ENCODE measurements at places on chromosomes 5 and 9.

GRCh38 chr9:4011054-4011453 lies 288.8 kb downstream of the GLIS3 start:
- no peak for DNase-seq

GRCh38 chr5:38078161-38078560 lies 180.2 kb upstream of the EGFLAM start:
- DNase-seq, result no peak

DNA sequence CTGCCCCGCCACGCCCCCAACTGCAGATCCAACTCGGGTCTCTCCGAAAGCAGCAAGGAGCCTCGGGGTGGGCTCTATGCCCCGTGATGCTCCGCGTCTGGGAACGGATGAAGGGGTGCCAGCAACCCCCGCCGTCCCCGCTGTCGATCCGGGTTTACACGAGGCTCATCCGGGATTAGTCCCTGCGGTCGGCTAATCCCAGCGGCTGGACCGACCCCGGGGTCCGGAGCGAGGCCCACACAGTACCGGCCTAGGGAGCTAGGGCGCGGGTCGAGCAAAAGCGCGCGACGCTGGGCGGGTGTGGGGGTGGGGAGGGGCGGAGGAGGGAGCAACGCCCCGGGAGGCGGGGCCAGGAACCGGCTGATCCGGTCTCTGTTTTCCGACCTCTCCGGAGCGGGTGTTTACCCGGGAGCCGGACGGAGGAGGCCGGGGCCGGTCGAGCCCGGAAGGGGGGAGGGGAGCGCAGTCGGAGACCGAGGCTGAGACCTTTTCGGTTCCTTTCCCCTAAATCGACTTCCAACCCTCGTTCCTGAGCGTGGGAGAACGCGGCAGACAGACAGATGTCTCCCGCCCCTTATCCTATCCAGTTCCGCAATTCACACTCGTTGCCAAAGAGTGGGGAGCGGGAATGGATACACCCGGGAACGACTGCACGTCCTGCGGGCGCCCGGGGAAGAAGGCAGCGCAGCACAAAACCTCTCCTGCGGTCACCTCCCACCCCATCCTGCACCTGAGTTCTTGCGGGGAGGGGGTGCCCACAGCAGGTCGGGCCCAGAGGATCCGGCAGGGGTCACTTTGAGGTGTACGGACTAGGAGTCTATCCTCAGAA lies 28.6 kb downstream of the PCDH1 start:
- no peak for DNase-seq

DNA sequence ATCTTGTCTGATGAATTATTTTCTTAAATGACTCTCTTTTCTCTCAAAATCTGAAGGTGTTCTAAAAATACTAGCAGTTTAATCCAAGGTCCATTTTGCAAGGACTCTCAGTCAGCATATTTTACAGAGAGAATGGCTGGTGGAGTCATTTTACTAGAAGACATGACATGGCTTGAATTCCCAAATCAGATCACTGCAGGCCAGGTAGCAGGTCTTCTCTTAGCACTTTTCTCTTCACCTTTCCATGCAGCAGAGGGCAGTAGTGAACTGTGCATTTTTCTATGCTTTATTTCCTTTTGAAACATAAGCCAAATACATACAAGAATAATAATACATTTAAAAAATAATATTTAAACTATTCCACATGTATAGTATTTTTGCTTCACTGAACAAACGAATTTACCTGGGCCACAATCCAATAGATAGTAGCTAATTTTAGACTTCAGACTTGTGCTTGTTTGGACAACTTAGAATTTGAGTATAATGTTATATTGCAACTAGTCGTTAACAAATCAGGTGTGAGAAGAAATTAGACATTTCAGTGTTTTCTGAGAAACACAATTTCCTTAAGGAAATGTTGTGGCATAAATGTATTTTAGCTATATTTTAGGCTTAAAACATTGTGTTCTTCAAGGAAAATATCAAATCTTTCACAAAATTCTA lies 289.4 kb upstream of the DAB2 start:
- DNase-seq, result no peak

DNA sequence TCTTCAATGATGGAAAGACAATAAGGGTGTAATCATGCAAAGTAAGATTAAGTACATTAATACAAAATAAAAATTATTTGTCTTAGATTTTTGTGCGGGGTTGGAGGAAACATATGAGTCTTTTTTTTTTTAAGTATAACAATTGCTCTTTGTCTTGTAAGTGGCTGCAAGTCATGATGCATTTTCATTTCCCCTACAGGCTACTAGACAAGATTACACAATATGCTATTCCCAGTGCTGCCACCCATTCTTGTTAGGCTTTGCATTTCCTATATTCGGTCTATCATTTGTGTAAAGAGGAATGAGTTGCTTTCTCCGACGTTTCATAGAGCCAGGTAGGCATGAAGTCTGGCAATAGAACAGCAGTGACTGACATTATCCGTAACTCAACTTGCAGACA lies 294.2 kb upstream of the CYLC2 start:
- DNase-seq, result no peak

DNA sequence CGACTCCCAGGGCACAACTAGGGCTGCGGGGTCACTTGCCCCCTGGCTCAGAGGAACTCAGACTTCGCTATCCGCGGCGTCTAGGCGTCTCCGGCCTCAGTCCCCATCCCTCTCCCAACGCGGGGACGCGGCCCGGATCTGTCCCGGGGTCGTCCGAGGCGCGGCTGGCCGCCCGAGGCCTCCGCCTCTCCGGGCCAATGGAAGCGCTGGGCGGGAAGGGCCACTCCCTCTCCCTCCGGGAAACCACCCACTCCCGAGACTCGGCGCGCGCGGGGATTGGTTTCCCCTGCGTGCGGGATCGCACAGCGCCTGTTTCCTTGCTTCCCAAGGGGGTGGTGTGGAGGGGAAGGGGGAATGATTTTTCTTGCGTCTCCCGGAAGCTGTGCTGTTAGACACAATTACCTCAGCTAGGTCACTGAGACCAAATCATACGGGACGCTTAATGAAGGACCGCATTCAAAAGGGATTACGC lies 38.3 kb downstream of the NR2F1 start:
- no peak for DNase-seq

GRCh38 chr5:21701317-21701716 lies 1151.8 kb downstream of the CDH12 start:
- no peak for DNase-seq

DNA sequence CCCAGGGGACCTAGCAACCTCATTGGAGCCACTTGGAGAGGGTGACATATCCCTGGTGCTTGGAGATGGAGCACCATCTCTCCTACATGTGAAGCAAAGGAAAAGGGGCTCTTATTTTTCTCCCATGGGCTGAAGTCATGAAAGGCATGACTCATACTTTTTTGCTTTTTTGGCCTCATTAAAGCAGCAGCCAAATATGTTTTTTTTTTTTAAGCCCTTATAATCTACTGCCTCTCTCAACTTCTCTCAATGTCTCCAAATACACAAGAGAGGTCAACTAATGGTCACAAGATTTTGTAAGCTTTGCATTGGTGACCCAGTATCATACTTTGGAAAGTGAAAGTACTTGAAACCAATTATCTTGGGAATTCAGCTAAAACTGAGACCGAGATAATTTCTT lies 1.6 kb upstream of the CFAP90 start:
- no peak for DNase-seq

- no peak for DNase-seq
Measured at GRCh38 chr9:20356403-20357036, 265.8 kb downstream of the MLLT3 start.

DNA sequence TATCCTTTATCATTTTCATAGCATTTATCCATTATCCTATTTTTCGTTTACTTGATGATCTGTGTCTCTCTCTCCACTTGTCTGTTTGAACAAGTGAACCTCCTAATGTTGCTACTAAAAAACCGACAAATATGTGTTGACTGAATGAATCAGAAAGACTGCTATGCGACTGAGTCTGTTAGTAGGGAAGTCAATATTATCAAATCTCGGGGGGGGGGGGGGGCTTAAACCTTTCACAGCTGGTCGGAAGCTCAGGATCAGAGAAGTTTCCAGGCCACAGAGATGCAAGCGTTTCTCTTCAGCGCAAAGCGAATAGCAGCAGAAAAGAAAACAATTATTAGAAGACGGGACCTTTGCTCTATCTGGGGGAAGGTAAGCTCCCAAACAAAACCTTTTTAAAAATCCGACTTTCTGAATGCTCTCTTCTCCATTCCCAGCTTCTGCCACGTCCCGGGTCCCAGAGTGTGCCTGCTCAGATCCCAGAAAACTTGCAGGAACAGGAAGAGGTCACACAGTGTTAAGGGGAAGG lies 412 bp downstream of the RIOK2 start:
- DNase-seq, result no peak

DNA sequence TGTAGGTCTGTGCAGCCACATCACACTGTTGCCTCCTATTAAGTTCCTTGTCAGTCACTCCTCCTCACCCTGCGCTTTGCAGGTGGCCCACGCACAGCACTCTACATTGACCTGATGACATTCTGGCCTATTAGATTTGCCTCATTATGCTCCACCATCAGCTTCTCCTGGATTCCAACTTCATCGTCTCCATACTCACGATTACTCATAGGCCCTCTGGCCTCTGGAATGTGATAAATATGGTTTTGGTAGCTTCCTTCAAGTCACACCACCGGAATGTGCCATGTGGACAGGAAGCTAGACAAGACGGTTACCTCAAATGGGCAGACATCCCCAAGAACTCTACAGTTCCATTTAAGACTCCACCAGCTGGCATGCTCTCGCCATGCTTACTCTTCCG lies 158.0 kb upstream of the LHFPL2 start:
- no peak for DNase-seq

DNA sequence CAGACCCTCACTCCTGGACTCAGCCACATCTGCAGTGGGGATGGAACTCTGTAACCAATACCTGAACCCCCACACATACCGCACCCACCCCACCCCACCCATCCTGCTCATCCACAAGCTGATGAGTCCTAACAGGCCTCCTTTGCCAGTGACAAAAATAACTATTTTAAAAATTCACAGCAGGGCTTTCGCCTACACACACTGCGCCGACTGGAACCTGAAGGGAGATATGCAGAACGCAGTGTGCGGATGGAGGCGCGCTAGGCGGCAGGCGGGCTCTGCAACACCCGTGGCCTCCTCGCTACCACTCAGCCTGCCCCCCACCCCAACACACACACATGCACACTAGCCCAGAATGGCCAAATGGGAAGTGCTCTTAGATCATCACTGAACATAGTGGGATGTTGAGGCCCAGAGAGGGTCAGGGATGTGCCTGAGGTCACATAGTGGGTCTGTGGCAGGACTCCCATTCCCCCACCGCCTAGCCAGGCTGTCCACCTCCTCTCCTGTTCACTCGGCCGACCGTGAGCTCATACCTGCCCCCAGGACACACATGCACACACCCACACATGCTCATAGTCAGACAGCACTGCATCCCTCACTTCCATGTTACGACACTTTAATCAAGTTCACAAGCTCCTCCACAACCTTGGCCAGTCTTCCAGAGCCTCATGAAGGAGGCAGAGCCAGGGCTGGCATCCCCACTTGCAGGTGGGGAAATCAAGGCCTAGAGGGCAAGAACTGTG lies 6.3 kb upstream of the CAMK2A start:
- DNase-seq, result no peak

GRCh38 chr5:39698838-39699560 lies 274.2 kb upstream of the DAB2 start:
- no peak for DNase-seq

- DNase-seq, result no peak
Measured at GRCh38 chr5:124104344-124104743, 592.4 kb downstream of the CSNK1G3 start.

- DNase-seq, result no peak
Measured at GRCh38 chr5:98514215-98514614, 259.2 kb upstream of the RGMB start.

GRCh38 chr5:14204011-14204670 lies 61.0 kb downstream of the TRIO start:
- no peak for DNase-seq

- no peak for DNase-seq
Measured at GRCh38 chr5:150660108-150660831, 781 bp upstream of the MYOZ3 start.

- DNase-seq, result no peak
Measured at GRCh38 chr9:134317790-134318414, 8.4 kb upstream of the RXRA start.

- no peak for DNase-seq
Measured at GRCh38 chr5:154768207-154768606, 13.0 kb downstream of the LARP1 start.

DNA sequence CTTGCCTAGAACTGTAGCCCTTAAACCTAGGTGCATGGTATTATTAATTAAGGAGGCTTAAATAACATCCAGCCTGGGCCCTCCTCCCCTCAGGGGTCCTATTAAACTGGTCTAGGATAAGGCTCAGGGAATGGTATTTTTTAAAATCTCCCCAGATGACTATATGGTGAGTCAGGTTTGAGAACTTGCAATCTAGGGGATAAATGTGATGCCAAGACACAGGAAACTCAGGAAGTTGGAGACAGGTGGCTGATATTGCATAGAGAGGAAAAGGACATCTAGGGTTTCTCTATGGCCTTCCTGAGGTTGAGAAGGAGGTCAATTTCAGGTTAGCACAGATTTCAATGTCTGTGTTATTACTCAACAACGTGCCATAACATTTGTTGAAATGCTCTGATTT lies 581.0 kb downstream of the TLE1 start:
- no peak for DNase-seq

- no peak for DNase-seq
Measured at GRCh38 chr5:150595466-150596031, 44.9 kb upstream of the SYNPO start.

DNA sequence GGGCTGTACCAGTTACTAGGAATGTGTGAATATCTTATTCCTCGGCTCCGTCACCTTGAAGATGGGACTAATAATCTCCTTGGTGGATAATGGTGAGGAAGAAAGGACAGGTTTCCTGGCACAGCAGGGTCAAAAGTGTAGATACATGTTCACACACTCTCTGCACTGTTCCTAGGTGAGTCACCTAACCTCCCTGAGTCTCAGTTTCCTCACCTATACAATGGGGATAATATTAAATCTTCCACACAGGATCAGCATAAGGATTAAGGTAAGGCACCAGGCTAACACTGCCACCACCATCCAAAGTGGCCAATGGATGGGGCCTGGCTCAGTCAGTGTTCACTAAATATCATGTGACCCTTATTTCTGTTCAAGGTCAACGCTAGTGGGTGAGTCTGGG lies 66.9 kb downstream of the PSMB7 start:
- no peak for DNase-seq

- no peak for DNase-seq
Measured at GRCh38 chr5:150129813-150130492, 25.7 kb downstream of the PDGFRB start.

All from SIG-M5 (cell line).